T-helper 1 cell (primary cell): ENCODE measurements at places on chromosomes 11 and 22.

DNA sequence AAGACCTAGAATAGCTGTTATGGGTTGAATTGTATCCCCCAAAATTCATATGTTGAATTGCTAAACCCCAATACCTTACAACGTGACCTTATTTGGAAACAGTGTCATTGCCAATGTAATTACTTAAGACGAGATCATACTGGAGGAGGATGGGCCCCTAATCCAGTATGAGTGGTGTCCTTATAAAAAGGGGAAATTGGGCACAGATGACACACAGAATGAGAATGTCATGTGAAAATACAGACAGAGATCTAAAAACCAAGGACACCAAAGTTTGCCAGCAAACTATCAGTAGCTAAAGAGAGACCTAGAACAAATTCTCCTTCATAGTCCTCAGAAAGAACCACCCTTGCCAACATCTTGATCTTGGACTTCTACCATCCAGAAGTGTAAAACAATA lies 127.7 kb downstream of the ATXN10 start:
- DNase-seq, result no peak

DNA sequence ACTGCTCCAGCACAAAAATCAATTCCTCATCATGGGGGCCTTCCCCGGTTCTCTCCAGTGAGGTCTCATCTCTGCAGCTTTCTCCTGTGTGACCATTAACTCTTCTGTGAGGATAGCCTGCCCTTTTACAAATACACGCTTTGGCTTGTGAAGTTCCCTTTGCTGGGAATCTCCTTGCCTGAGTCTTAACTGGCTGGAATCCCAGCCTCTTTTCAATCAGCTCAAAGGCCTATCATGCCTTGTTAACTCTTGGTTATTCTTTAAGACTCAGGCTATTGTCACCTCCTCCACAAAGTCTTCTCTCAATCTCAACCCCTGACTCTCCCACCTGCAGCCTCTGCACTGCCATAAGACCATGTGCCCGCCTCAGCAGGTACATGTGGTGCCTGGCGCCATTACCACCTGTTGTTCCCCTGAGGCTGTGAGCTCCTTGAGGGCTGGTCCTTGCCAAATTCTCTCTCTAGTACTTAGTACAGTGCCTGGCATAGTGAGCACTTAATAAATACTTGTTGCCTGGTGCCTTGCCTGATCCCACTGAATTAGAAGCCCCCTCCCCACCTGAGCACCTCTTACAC lies 128.2 kb downstream of the ST3GAL4 start:
- DNase-seq, result no peak

DNA sequence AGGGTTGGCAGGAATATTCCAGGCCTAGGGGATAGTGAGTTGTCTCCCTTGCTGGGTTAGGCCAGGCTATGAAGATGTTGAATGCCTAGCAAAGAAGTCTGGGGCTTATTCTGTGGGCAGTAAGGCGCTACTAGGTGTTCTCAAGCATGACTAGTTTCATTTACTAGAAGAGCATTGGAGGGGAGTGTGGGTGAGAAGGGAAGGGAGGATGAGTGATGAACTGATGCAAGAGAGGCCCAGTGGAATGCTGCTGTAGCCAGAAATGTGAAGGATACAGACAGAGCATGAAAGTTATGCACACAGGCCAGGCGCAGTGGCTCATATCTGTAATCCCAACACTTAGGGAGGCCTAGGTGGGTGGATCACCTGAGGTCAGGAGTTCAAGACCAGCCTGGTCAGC lies 33.5 kb downstream of the POU2F3 start:
- DNase-seq, result no peak

DNA sequence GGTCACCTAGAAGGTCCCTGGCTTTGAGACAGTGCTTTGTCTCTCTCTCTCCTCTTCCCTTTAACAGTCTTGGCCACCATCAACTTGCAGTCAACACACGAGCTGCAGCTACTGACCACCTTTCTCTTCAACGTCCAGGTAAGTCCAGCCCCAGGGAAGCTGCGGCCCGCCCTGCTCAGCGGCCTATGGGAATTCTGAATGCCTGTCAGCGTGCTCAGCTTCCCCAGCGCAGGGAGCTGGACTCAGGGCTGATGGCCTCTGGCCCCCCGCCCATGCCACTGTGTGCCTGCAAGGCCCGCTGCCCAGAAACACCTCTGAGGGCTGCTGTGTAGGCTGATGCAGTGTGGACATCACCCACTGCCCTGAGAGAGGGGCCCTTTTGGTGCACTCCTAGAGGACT lies 32.5 kb downstream of the GLB1L2 start:
- no peak for DNase-seq

- no peak for DNase-seq
Observed at GRCh38 chr11:69352715-69353319, 58.9 kb downstream of the MYEOV start.

DNA sequence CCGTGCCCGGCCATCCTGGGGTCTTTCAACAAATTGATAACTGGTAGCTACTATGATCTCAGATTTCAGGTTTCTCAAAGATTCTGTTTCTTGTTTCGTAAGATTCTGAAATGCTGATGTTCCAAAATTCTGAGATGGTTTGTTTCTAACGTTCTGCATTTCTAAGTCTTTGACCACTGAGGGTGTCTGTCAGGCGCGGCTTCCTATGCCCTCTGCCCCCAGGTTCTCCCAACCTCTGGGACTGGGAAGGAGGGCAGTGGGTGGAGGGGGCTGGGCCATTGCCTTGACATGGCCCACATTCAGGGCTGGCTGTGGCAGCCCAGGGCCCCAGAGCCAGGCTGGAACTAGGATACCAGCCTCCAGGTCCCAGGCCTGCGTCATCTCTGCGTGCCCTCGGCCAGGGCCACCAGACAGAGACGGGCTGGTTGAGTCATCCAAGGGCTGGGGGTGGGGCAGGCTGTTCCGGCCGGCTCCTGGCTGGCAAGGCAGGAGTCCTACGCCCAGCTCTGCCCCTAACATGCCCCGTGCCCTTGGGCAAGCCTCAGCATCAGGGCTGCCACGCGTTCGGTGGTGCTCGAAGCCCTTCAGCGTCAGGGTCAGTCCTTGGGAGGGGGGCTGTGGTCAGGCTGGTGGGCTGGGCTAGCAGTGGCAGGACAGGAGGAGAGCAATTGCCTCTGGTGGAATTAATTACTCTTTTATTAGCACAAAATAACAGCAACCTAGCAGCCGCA lies 5.2 kb downstream of the TMEM134 start:
- DNase-seq, result no peak

DNA sequence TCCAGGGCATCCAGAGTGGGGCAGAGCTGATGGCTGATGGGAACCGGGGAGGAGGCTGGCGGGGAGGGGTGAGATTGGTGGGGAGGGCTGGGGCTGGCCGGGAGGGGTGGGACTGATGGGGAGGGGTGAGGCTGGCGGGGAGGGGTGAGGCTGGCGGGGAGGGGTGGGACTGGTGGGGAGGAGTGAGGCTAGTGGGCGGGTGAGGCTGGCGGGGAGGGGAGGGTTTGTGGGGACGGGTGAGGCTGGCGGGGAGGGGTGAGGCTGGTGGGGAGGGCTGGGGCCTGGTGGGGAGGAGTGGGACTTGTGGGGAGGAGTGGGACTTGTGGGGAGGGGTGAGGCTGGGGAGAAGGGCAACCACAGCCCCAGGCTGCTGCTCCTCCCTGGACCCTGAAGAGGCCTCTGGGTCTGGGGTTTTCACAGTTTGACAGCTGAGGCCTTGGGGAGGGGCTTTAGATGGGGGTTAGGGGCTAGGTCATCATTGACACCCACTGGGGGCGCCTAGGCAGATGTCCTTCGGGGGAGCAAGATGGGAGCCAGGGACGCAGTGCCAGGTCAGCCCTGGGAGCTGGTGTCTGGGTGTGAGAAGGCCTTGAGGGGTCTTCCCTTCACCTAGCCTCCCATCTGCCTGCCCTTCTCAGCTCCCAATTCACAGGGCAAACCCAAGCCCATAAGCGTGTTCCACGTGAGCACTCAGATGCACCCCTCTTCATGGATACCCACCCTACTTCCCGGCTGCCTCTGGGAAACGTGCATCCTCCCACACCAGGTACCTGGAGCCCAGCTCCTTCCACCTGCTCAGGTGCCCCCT lies 26.7 kb downstream of the PARVG start:
- DNase-seq, result no peak
